Activated CD4-positive, alpha-beta T cell treated with anti-CD3 and anti-CD28 coated beads for 36 hours (primary cell): ENCODE measurements at places on chromosomes 2 and 18.

- DNase-seq: no peak
Measured at GRCh38 chr18:56374007-56374655, 264.3 kb downstream of the TXNL1 start.

DNA sequence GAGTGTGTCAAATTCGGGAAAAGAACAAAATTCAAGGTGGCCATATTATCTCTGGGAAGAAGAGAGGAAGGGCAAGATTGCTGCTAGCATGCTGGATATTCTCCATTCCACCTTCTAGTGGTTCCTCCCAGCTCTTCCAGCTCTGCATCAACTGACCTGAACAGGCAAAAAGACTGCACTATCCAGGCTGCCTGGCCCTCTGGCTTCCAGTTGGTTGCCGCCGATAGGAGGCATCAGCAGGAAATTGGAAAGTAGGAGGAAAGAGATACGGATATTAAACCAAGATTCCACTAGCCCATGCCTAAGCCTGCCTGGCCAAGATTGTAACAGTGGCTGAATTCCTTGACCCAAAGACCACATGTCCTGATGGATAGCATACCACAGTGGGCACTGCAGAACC is 1.7 kb upstream of the RTTN start:
- no peak for DNase-seq

DNA sequence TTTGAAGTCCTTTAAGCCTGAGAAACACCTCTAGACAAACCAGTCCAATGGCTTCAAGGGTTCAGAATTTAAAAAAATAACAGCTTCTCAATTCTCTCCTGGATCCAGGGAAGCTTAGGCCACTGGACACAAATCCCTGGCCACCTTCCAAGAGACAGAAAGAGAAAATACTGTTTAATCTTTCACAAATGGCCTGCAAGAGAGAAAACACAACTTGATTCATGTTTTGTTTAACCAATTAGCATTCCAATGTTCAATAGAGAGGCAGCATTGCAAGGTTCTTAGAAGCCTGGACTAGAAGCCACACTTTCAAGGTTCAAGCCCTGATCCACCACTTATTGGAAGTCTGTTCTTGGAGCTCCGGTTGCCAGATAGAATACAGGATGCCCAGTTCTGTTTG is 109.0 kb upstream of the PARD3B start:
- no peak for DNase-seq

- no peak for DNase-seq
Measured at GRCh38 chr2:104547221-104547620, 306.7 kb upstream of the POU3F3 start.

- no peak for DNase-seq
Measured at GRCh38 chr2:54407693-54408092, 48.4 kb upstream of the SPTBN1 start.

DNA sequence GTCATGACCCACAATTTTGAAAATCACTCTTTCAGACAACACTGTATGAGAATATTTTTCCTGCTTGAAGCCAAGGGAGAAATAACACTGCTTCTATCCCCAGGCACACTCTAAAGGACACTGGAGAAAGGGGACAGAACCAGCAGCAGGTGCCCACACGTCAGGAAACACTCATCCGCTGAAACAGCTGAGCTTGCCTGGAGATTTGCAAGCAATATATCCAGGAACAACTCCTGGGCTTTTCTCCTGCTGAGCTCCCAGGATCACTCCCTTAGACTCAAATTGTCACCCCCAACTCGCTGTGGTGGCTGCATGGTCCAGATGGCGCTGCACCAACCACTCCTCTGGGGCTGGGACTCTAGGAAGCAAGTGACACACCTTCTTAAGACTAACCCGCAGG is 186.7 kb downstream of the ARL4C start:
- DNase-seq: no peak

GRCh38 chr18:28684746-28685355 is 507.9 kb upstream of the CDH2 start:
- no peak for DNase-seq

DNA sequence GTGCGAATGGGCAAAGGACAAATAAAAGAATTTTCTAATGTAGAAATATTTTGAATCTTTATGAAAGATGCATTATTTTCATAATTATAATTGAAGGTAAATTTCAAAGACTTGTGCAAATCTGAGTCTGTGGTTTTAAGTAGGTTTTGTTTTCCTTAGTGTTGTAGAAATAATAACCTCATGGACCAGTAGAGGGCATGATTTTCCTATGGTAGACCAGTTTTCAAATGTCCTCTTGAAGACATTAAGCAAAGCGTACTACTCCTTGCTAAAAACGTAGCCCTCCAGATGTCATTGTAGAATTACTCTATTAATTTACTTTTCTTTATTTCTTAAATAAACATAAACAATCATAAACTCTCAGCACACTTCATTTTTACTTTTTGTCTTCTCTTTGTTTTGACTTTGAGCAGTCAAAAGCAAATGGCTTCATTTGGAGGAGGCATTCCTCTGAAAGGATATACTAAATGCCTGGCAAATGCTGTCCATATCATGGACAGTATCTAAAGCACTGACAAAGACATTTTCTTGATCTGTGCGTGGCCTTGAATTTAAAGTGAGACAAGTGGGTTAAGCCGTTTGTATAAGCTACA is 85.8 kb upstream of the FAM237A start:
- no peak for DNase-seq

DNA sequence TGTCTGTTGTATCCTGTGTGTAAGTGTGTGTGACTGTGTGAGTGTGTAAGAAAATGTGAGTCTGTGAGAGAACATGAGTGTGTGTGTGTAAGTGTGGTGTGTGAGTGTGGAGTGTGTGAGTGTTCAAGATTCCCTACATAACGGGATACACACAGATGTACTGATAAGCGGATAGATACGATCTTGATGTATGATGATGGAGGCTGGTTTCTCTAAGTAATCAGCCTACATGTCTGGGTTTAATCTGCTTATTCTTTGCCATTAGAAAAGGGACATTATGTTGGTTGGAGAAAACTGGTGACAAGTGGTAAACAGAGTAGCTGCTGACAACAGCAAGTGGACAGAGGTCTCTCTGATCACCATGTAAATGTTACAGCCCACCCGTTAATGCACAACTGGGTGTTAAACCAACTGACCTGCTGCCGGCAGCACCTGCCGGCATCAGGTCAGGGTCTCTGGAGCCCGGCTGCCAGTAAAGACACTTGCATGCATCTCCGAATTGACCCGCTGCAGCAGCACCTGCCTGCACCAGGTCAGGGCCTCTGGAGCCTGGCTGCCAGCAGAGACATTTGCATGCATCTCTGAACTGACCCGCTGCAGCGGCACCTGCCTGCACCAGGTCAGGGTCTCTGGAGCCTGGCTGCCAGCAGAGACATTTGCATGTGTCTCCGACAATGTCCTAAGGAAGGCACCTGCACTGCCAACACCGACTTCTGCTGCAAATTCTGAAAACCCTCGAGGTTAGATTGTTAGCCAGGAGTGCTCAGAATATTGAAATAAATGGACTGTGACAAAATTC is 87.5 kb downstream of the MBP start:
- DNase-seq: no peak

DNA sequence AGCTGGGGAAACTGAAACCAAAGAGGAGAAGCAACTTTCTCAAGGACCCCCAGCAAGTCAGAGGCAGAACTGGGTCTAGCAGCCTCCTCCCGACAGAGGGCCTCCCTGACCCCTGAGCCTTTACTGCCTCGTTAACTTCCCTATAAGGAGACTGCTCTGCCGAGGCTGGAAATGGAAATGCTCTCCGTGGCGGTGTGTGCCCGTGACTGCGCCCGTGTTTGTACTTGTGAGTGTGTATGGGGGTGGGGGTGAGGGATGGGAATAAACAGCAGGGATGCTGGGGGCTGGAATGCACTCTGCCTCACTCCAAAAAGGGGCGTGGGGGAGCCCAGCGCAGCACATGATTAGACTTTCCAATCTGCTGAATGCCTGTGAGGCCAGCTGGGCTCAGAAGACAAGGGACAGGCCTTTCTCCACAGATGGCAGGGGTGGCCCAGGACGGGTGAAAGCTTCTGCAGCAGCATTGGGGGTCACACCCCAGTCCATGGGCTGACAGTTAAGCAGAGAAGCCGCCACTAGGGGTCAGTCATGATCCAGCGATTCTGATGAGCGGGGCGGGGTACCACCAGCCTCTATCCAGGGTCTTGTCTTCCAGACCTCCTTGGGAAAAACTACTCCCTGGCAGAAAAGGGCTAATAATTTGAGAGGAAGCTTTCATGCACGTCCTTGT is 26.8 kb downstream of the MPHOSPH10 start:
- peak; percentile 80 for DNase-seq

DNA sequence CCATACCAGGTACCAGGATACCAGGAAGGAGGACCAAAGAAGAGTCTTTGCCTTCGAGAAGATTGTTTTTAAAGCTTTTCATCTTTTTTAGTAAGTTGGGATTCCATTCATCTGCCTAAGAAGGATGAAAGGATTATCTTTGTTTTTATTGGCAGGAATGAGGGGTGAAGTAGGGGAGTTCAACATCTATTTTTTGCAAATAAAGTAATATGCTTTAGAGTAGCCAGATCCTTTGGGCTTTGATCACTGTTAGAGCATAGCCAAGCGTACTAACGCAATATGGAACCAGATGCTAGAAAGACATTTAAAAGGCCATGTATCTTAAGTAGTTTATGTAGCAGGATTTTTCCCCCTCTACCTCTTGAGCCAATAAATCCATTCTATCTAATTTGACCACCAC is 133.0 kb downstream of the PRPF40A start:
- DNase-seq: no peak

DNA sequence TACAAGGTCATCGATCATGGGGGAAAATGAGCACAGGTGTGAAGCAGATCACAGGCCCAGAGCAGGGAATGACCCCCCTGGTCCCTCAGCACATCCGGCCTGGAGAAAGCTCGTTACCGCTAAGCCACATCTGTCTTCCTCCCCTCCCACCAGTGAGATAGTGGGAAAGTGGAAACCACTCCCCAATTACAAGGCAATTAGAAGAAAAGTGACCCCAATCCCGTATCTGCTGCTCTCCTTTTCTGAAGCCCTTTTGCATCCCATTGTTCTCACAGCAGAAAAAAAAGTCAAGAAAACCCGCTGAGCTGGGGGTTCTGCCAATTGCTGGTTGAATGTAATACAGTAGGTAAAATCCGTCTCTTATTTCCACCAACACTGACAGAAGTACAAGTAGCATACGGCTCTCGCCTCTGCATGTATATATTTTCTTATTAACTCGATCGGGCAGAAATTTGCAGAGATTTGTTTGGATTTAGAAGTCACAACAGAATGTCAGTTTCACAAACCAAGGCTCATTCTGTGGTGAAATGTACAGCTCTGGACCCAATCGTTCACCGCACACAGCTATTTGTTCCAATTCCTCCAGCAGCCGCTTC is 287.0 kb downstream of the TCF4 start:
- no peak for DNase-seq

DNA sequence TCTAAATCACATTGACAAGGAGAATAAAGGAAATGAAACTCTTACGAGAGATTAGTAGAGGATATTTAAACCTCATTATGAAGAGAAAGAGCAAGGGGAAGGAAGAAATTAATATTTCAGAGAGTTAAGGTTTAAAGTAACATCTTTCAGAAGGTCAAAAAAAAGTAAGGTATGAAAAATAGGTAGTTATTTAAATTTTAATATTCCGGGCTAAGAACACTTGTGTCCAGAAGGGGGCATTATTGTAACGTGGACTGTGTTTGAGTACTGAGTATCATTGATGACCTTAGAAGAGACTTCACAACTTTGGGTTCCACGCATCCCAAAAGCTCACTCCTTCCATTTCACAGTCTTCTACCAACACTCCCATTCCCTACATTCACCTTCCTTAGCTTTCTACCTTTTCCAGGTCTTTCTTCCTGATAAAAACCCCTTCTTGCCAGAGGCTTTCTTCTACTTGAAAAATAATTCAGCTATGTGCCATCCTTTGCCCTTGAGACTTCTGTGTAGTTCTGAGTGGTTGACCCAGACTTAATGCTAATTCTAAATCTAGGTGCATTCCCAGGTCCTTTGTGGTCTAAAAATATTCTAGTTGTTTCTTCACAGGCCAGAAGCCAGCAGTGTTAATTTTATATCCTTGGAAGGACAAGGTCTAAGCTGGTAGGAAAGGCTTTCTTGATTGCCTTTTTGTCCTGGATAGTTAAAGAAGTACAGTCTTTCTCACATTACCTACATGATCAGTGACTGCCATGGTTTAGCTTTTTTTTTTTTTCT is 16.5 kb downstream of the DYNC1I2 start:
- DNase-seq: no peak

GRCh38 chr2:8170552-8171327 is 511.1 kb upstream of the ID2 start:
- DNase-seq: no peak

GRCh38 chr2:54969295-54969939 is 80.8 kb downstream of the RTN4 start:
- no peak for DNase-seq

- no peak for DNase-seq
Measured at GRCh38 chr18:74590671-74591070, 7.0 kb upstream of the ZNF407 start.

DNA sequence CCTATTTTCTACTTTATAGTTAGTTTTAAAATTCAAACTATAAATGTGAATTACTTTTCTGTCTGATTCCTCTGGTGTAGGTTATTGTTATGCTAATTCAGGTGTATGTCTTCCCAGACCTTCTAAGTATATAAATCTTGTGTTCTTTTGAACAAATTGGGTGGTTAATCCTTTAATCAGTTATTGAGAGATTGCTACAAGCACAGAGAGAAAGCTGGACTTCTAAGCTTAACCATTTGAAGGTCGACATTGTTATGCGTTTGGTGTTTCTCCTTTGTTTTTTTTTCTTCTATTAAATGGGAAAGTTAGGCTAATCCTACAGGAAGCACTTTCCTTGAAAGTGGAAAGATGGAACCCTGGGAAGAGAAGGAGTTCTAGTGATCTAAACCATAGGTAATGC is 592.6 kb downstream of the SLC4A3 start:
- DNase-seq: no peak

DNA sequence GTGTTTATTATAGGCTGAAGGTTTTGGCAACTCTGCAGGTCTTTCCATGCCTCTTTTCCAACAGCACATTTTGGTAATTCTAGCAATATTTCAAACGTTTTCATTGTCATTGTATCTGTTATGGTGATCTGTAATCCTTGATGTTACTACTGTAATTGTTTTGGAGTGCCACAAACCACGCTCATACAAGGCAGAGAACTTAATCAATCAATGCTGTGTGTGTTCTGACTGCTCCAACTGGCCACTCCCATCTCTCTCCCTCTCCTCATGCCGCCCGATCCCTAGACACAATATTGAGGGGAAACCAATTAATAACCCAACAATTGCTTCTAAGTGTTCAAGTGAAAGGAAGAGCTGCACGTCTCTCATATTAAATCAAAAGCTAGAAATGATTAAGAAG is 32.9 kb downstream of the HDLBP start:
- DNase-seq: no peak

- no peak for DNase-seq
Measured at GRCh38 chr2:123609077-123609476, 416.0 kb upstream of the CNTNAP5 start.

- DNase-seq: peak; percentile 71
Measured at GRCh38 chr2:74502720-74503505, 3.5 kb upstream of the LBX2 start.
